ENCODE measurements at places on chromosomes 7 and 10.

DNA sequence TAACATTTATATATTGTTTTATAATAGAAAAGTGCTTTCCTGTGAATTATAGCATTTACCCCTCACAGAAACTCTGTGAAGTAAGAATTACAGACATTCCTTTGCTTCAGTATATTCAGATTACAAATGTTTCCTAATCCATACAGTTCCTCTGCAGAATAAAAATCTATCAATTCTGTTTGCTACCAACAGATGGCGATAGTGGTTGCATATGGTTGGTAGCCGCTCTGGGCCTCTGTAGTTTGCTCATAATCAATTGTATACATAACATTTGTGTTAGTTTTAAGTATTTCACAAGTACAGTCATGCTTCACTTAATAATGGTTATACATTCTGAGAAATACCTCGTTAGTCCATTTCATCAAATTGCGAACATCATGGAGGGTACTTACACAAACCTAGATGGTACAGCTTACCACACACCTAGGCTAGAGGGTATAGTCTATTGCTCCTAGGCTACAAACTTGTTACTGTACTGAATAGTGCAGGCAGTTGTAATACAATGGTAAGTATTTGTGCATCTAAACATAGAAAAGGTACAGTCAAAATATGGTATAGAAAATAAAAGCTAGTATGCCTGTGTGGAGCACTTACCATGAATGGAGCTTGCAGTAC lies 94.4 kb upstream of the STEAP4 start:
- no peak for DNase-seq

DNA sequence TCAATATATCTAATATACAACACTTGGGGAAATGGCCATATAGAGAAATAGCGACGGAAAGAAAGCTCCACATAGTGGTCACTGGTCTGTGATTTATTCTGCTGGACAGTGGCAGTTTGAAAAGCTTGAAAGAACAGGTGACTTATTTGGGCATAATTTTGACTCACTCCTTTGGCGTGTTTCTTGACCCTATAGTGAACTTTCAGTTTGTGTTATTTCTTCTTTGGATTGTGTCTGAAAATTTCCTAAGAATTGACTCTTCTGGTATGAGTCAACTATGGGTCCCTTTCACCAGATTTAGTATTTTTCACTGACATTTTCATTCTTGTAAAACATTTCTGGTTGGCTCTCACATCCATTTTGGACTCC lies 25.8 kb upstream of the IMMP2L start:
- DNase-seq, result no peak

DNA sequence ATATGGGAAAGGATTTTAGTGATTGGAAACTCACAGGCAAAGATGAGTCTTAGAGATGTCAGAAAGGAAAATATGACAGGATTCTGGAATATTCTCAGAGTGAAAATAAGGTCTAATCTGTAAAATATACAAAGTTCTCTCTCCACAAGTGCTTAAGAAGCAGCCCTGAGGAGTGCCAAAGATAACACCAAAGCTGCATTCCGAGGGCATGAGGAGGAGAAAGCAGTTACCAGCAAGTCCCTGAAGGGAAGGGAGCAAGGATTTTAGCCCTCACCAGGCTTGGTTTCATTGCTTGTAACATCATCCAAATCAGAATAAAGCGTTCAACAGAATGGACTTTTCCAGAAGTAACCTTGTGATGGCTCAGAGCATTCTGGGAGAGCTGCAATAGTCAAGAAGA lies 31.4 kb upstream of the DLX6 start:
- no peak for DNase-seq

DNA sequence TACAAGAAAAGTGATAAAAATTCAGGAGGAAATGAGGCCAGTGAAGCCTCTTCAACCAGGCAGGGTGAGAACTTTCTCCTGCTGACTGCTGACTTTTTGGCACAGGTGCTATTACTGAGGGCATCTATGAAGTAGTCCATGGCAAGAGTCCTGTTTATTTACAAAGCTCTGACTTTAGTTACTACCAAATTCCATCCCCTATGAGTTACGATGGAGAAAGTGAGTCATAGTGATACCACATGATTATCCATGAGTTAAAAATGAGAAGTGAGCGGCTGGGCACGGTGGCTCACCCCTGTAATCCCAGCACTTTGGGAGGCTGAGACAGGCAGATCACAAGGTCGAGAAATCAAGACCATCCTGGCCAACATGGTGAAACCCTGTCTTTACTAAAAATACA lies 19.9 kb downstream of the CCDC3 start:
- no peak for DNase-seq

- DNase-seq, result no peak
Observed at GRCh38 chr7:138974675-138975292, 6.4 kb downstream of the KIAA1549 start.

DNA sequence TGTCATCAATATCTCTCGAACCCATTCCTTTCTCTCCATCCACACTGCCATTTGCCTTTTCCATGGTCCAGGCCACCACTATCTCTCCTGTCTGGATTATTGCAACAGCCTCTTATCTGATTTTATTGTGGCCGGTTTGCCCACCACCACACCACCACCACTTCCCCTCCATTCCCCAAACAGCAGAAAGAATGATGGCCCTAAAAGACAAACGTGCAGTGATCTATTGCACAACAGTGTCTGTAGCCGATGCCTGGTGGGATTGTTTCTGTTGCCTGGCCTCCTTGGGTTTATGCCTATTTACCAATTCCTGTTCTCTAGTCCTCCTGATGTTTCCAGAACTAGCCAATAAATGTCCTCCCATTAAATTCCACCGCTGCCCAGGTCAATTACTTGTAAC lies 10.2 kb upstream of the ST8SIA6 start:
- DNase-seq, result no peak

GRCh38 chr10:103967448-103968071 lies 620 bp downstream of the SLK start:
- DNase-seq, result no peak

DNA sequence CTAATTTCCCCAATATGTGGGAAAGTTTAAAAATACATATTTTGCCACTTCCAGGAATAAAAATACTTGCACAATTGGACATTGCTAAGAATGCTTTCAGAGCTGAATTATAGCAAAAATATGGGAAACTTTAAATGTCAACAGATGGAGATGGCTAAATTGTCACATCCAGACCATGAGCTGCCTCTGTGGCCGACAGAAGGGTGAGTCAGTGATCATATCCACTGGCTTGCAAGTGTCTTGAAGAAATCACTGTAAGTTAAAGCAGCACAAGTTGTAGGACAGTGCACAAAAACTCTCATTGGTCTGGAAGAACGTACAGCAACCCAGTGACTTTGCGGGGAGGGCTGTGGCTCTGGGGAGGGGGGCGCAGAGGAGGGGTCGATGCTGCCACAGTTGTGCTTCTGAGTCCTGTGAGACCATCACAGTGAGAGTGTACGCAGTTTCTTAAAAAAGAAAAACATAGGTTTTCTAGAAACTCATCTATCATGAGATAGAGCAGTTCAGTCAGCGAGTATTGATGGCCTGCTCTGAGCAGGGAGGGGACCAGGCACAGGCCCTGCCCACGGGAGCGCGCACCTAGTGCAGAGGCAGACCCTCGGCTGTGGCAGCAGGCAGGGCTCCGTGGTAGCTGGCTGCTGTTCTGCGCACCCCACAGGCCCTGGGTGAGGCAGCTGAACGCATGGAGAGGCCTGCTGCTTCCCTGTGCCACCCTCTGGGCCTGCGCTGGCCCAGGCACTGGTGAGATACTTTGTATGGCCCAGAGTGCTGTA lies 25.5 kb downstream of the LRRC27 start:
- no peak for DNase-seq

GRCh38 chr7:155380976-155381851 lies 76.7 kb upstream of the EN2 start:
- no peak for DNase-seq

- no peak for DNase-seq
Observed at GRCh38 chr10:69538461-69538860, 34.8 kb downstream of the NEUROG3 start.

GRCh38 chr7:100102950-100103840 lies 1.8 kb downstream of the AP4M1 start:
- no peak for DNase-seq
